CD14-positive monocyte (primary cell): ENCODE measurements at places on chromosomes 2 and 18. TPM values are rescaled to one million over a fixed set of nuclear protein-coding genes. Genes with fewer than 3 reads are reported as not detected.

The CD8B gene
- polyA plus RNA-seq: 1.6 TPM

The ASXL3 gene
- not detected in 2 replicates for polyA plus RNA-seq

The TRIM43 gene
- polyA plus RNA-seq: not detected in 2 replicates

The FOXI3 gene
- polyA plus RNA-seq: not detected

The RETREG2 gene
- 38.0 and 60.9 TPM in 2 replicates for polyA plus RNA-seq

The FEV gene
- polyA plus RNA-seq: not detected

- no peak for DNase-seq
These were observed 633.9 kb upstream of the PKDCC start for GRCh38 chr2:41413813-41414485.

- no peak for DNase-seq
These were observed 62.5 kb downstream of the LHCGR start for GRCh38 chr2:48693066-48693465.

GRCh38 chr18:77067291-77068061, 65.1 kb downstream of the MBP start:
- peak; percentile 92 for DNase-seq

DNA sequence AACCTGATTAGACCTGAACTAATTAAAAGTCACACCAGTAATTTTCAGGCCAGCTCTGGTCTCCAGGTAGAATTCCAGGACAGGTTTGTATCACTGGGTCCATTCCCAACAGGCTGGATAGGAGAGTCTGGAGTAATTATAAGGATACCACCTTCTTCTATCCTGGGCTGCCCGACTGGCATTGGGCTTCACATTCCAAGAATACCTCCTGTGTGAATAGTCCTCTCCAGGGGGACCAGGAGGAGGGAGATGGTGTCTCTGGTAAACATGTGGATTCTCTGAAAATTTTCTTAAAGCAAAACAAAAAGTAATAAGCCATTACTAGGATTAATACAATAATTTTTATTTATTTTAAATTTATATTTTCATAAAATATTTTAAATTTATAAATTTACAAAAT, 17.3 kb downstream of the DUSP11 start:
- DNase-seq: no peak

GRCh38 chr2:159003555-159003954, 35.1 kb downstream of the TANC1 start:
- no peak for DNase-seq

DNA sequence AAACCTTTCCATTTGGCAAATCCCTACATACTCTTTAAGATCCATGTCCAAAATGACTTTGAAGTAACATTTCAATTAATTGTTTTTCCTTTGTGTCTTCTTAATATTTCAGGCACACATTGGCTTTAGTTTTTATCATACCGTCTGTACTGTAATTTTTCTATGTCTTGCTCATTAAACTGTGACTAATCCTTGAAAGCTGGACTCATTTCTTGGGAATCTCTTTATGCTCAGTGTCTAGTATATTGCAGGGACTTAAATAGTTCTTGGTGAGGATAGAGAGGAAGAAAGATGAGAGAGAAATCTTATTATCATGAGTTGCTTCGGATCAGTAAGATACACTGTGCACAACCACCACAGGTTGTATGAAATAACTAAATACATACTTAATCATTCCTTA, 448.3 kb upstream of the ST6GAL2 start:
- DNase-seq: no peak

DNA sequence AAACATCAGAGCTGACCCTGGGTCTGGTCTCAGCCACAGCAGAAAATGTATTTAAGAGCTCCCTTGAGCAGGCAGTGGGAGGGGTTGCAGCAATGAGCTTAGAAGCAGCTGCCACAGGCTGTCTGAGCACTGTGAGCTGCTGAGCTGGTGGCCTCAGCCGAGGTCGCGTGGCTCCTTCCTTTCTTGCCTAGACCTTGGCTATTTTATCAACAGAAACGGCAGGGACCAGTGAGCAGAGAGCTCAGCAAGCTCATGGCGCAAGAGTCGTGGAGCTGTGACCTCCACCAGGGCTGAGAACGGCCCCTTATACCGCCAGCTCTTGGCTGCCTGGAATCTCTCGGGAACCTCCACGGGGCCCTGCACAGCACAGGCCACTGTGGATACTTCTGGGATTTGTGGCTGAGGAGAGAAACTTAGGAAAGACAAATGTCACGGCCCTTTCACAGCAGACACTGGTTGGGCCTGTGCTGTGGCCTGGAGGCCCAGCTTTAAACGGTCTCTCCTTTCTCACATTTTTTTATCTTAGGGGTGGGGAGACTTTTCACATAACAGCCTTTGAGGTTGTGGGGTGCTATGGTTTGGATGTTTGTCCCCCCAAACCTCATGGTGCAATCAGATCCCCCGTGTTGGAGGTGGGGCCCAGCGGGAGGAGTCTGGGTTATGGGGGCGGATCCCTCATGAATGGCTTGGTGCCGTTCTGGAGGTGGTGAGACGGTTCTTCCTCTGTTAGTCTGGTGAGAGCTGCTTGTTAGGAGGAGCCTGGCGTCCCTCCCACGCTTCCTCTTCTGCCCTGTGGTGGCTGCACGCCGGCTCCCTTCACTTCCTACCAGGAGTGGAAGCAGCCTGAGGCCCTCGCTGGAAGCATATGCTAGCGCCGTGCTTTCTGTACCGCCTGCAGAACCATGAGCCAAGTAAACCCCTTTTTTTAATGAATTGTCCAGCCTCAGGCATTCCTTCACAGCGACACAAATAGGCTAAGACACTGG, 1.7 kb downstream of the ALLC start:
- DNase-seq: no peak
